ENCODE measurements at places on chromosomes 2 and 18. TPM values are rescaled to one million over a fixed set of nuclear protein-coding genes. Genes with fewer than 3 reads are reported as not detected.

MTERF4 gene
- total RNA-seq = 25.4 TPM

DNA sequence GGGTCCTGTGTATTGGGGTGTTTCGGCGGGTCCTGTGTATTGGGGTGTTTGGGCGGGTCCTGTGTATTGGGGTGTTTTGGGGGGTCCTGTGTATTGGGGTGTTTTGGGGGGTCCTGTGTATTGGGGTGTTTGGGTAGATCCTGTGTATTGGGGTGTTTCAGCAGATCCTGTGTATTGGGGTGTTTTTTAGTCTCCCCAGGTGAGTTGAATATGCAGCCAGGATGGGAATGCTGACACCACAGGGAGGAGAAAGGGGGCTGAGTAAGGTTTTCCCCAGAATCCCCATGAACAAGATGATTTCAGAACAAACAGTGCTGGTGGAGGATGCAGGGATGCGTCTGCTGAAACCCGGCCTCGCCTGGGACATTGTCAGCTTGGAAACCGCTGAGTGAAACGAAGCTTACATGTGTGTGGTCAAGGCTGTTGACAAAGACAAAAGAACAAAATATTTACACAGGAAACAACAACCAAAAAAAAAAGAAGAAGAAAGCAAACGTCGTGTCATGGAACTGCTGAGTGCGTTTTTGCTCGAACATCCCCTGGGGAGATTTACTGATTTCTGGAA lies 88.5 kb upstream of the ODC1 start:
- no peak for DNase-seq

SKOR2 gene
- not detected for total RNA-seq

ASXL3 gene
- 4.0 TPM for total RNA-seq

DSG1 gene
- total RNA-seq = not detected

DNA sequence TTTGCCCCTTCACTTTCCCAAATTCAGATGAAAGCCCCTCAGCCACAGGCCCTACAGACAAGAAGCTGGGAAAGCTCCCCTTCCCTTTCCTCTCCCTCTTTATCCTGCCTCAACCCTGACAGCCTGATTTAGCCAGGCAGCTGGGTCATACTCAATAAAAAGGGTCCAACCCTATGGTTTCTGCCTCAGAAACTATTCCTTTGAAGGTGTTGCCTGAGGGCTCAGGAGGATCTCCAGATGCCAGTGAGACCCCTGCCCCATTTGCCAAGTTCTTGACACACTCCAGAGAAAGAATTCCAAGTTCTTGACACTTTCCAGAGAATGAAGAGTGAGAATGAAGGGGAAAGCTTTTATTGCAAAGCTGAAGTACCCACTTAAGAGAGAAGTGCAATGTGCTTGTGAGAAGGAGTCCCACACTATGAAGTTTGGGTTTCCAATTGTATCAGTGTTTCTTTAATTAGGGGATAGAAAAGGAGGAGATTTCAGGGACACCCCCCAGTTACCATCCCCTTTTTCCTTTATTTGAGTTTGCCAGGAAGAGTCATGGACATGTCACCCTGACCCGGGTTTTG lies 576.2 kb downstream of the METTL4 start:
- DNase-seq = no peak

ZNF396 gene
- 2.7 TPM for total RNA-seq

GRCh38 chr2:1253629-1254028 lies 159.6 kb upstream of the TPO start:
- DNase-seq = no peak

- DNase-seq = peak; percentile 87
Observed at GRCh38 chr2:152200565-152201465, 25.3 kb upstream of the STAM2 start.

GRCh38 chr18:7068871-7069590 lies 48.6 kb downstream of the LAMA1 start:
- no peak for DNase-seq

SP5 gene
- 4.8 TPM for total RNA-seq

GKN2 gene
- total RNA-seq = not detected

- no peak for DNase-seq
Observed at GRCh38 chr2:38836791-38837190, 38.9 kb downstream of the DHX57 start.

DNA sequence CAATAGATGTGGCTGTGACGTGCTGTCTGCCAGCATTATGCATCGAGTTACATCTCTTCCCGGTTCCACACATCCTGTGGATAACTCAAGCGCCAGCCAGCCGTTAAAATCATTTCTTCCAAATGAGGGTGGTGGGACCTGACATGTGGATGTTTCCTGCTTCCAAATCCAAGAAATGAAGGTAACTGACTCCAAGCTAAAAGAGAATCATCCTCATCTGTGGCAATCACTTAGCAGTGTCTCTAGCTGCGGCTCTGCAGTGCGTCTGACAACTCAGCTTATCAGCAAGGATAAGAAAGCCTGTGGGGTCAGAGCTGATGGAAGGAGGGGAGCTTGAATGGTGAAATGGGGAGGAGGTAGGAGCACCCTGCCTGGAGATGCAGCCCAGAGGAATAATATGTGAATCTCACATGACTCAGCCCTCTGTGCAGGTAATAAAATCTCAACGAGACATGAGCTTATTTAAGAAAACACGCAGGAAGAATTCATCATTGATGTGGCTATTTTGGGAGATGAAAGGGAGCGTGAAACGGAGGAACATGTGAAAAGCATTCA lies 382.2 kb upstream of the TRIB2 start:
- DNase-seq = no peak

DNA sequence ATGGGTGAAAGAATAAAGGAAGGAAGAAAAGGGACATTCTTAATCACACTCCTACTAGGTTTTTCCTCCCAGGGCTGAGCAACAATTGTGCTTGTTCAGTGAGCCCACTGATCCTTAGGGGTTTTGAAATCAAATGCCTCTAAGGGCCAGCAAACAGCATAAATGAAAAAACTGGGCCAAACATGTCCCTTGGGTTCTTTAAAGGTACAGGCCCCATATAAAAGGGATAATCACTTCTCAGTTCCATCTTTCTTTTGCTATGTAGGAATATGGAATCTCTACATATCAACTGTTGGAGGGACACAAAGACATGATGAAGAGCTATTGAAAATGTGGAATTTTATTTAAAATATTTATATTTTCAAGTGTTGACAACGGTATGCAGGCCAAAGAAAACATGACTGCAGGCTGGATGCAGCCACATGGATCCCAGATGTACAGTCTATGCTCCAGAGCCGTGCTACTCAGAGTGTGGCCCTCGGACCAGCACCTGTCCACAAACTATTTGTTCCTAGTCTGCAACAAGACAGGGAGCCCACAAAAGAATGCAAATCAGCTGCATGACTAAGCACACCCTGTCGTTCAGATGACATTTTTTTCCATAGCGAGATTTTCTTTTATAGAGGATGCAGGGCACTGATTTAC lies 110.0 kb downstream of the CDH20 start:
- DNase-seq = no peak

GRCh38 chr2:204258890-204259289 lies 286.4 kb upstream of the PARD3B start:
- DNase-seq = no peak

ALPP gene
- not detected for total RNA-seq

- DNase-seq = no peak
Observed at GRCh38 chr18:45274026-45274425, 341.2 kb upstream of the SLC14A2 start.

DNA sequence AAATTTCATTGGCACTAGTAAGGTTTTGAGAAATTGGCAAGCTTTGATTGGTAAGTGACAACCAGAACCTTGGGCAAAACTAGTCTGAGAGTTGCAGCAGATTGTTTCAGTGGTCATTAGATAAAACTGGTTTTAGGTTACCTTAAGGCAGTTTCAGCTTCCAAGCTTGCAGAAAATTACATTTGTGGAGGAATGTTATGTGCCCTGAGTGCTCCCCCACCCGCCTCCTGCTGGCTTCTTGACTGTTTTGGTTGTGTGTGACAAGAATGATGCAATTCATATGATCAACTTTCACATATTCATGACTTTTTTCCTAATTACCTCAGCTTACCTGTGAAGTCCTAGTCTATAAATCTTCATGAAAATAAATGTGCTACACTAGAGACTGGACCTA lies 599.5 kb upstream of the ZNF804A start:
- DNase-seq = no peak

DNA sequence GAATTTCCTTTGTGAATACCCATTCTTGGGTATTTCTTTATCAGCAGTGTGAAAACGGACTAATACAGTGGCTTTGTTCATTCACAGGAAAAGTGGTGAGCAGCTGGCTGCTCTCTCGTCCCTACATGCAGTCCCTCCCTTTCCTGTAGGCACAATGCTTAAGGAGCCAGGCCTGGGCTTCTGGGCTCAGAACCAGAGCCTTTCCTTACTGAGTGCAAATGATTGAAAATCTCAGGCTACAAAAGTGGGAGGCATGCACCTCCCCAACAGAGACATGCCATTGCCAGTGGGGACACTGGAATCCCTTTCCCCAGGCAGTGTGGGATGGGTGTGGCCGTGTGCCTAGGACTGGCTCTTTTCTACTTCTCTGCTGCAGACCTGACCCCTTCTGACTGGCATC lies 61.3 kb downstream of the MCFD2 start:
- DNase-seq = no peak

- no peak for DNase-seq
Observed at GRCh38 chr2:47043142-47043890, 111.8 kb downstream of the STPG4 start.

- no peak for DNase-seq
Observed at GRCh38 chr2:86566158-86566820, 3.0 kb upstream of the CHMP3 start.
